ENCODE measurements at places on chromosomes 4 and X.

DNA sequence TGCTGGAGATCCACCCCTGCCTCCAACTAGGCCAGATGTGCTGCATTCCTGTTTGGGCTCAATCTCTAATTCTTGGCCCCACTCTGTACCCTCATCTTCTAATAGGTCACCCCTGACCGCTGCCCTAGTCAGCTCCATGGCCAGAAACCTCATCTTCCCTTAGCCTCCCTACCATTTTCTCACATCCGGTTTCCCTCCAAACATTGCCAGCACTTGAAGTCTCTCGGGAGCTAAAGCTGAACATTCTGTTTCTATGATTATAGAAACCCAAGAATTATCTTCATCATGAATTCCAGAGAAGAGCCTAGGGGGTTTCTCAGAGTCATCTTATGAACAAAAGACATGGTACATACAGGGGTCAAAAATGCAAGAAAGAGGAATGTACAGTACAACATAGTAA lies 179.7 kb downstream of the AMELX start:
- no peak for DNase-seq

DNA sequence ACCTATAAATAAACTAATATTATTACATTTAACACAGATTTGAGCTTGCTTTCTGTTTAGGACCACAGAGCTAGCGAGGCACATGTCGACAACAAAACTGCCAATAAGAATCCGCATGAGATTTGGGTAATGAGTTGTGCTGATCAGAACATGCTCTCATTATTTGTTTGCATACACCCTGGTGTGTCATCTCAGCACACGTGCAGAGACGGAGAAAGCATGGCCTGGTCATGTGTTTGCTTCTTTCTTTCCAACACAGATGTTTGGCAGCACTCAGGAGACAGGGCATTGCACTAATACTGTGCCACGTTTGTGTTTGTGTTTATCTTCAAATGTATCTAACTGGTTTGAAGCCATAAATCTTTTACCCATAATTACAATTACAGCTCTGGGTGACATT lies 364.8 kb downstream of the ARAP2 start:
- no peak for DNase-seq

DNA sequence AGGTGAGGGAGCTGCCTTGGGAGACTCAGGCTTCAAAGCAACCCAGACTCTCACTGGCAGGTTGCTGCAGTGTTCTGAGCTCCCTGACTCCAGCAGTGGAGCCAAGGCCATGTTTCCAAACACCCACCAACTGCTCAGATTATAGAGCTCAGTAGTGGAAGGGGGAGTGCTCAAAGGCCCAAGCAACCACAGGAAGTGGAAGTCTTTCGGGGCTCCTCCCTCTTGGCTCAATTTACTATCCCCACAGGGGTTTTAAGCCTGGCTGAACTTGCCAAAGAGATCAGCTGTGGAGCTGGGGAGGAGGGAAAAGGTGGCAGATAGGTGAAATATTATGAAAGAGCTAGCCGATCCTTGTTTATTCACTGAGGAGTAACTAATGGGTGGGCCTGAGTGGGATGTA lies 82.5 kb downstream of the HPRT1 start:
- peak; percentile 25 for DNase-seq

- DNase-seq: no peak
Measured at GRCh38 chr4:822361-823175, 3.4 kb downstream of the CPLX1 start.

- DNase-seq: peak; percentile 77
Measured at GRCh38 chrX:40176351-40177116, 78.8 kb upstream of the BCOR start.

- DNase-seq: no peak
Measured at GRCh38 chr4:84497504-84498202, 1.4 kb downstream of the NKX6-1 start.

DNA sequence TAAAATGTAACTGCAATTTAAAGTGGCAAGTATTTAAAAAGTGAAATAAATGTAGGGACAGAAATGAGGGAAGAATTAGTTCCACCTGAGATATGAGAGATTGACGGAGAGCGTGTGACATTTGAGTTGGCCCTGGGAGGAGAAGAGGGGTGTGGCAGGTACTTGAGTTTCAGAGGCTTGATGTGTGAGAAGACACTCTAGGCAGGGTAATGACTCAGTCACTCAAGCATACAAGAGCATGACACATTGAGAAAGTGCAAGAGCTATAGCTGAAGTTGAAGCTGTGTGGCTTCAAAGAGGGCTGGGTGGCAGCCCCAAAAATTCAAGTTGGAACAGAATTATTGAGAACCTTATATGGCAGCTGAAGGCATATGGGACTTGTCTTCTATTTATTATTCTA lies 420.5 kb downstream of the SLITRK2 start:
- DNase-seq: no peak

DNA sequence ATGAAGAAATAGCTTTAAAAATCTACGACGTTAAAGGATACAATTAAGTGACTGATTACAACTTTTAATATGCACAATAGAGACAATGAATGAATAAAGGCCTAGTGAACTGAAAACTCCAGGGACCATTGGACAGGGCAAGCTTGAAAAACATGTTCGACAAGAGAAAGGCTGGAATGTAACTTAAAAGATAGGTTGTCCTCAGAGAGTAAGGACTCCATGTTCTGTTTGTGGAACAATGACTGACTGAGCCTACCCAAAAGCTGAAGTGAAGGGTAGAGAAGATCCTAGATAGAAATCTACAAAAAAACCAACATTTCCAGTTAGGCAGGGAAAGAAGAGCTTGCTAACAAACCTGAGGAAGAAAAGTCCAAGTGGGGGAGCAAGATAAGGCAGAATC lies 173.4 kb downstream of the NR3C2 start:
- DNase-seq: no peak

DNA sequence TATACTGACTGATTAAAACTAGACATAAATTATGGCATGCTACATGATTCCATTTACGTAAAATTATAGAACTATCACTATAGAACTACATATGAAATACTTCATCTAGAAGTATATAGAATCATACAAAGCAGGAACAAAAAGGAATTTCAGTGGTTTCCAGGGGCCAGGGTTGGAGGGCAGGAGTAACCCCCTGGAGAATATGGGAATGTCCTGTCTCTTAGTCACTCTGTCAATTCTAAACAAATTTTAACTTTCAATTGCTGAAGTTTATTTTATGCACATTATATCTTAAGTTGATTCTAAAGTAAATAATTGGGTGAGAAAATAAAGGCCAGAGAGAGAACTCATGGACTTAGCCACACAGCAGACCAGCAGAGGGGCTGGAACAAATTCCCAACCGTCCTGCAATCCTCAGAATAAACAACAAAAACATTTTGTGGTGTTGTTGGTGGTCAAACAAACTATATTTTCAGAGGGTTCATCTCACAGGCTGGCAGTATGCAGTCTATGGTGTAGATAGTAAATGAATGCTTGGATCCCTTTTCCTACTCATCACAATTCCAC lies 476.9 kb upstream of the SLIT2 start:
- DNase-seq: no peak

DNA sequence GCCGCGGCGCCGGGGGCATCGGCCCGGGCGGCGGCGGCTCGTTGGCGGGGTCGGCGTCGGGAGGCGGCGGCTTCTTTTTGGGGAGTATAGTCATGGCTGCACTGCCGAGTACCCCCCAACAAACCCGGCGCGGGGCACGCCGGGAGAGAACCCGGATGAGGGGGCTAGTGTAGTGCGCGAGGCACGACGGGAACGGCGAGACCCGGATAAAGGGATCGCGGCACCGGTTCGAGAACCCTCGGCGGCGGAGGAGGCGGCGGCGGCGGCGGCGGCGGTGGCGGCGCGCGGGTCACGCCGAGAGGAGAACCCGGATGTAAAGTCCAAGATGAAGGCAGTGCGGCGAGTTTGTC lies at the start of gene OTUD5:
TSS of gene OTUD5 (minus strand) at position 131 of the 350 bp plus-strand sequence. CDS start at position 94, 37 bp downstream.
- peak; percentile 54 for DNase-seq

Data from heart right ventricle (tissue), 16 donors.